Peyer's patch (tissue), 4 donors: ENCODE measurements at places on chromosomes 12 and 14. TPM values are rescaled to one million over a fixed set of nuclear protein-coding genes. Genes with fewer than 3 reads are reported as not detected.

DNA sequence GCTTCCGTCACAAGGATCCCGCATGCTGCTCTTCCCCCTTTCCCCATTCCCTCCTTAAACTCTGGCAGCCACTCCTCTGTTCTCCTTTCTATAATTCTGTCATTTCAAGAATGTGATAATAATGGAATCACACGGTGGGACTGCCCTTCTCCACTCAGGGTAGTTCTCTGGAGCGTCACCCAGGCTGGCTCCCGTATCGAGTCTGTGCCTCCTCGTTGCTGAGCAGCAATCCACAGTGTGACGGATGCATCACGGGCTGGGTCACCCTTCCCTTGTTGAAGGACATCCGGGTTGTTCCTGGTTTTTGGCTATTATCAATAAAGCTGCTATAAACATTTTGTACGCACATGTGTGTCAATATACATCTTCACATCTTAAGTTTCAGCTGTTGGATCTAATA lies 5.7 kb upstream of the SYNE3 start:
- H3K4me1 ChIP-seq = peaks cover 13% of the 10 kb centered on the region
- H3K27ac ChIP-seq = no peak overlapping the region
- H3K36me3 ChIP-seq = no peaks in the 10 kb centered on the region
- no peak overlapping the region for H3K4me3 ChIP-seq
- H3K27me3 ChIP-seq = no peaks in the 10 kb centered on the region
- DNase-seq = no peak

GRCh38 chr12:48356041-48356768 lies 5.5 kb upstream of the ZNF641 start:
- no peaks in the 10 kb centered on the region for H3K27me3 ChIP-seq
- no peaks in the 10 kb centered on the region for H3K4me1 ChIP-seq
- H3K36me3 ChIP-seq = no peaks in the 10 kb centered on the region
- no peak for DNase-seq
- H3K4me3 ChIP-seq = no peak overlapping the region

DNA sequence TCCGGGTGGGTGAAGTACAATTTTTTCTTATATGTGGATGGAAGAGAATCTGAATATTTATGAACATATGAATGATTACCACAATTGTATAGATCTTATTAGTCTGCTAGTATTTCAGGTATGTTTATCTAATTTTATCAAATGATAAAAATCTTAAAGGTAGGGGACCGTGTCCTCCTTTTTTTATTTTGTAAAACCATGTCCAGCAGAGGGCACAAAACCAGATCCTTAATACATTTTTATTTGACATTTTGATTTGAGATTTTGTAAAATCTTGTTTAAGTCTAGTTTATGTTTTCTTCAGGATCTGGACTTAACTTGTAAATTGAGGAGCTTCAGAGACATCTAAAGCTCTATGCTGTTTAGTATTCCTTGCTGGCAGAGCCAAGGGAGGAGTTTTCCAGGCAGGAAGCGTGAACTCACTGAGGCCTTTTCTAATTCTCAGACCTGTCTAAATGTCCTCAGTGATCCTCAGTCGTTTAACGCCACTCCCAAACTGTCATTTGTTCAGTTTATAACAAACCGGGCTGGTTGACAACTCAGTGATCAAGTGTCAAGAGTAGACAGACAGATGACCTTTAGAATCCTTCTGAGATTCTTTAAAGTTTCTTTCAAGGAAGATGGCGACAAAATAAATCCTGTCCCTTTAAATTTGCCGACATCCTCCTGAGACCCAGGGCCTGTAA lies 263.9 kb downstream of the KTN1 start:
- H3K4me1 ChIP-seq = no peaks in the 10 kb centered on the region
- no peak overlapping the region for H3K4me3 ChIP-seq
- no peaks in the 10 kb centered on the region for H3K36me3 ChIP-seq
- no peak for DNase-seq
- no peak overlapping the region for H3K27ac ChIP-seq

Gene SSPN
- 9.1 TPM for total RNA-seq

Gene DAO
- not detected for total RNA-seq
